ENCODE measurements at places on chromosomes 2 and 18.

DNA sequence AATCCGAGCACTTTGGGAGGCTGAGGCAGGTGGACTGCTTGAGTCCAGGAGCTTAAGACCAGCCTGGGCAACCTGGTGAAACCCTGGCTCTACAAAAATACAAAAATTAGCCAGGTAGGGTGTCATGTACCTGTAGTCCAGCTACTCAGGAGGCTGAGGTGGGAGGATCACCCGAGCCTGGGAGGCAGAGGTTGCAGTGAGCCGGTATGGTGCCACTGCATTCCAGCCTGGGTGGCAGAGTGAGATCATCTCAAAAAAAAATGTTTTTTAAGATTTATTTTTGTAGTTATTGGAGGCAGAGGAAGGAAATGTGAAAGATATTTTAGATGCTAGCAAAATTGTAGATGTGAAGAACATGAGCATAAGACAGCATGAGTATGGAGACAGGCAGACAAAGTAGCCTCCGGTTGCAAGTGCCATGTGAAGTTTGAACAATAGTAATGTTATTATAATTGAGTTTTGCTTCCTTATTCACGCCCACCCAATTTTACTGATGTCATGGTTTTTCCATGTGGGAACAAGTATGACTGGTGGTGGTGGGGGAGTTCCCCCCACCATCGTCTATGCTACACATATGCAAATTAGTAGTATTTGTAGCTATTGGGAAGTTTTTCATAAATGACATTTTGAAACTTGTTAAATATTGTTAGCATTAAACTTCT lies 18.0 kb downstream of the REL start:
- no peak for DNase-seq

DNA sequence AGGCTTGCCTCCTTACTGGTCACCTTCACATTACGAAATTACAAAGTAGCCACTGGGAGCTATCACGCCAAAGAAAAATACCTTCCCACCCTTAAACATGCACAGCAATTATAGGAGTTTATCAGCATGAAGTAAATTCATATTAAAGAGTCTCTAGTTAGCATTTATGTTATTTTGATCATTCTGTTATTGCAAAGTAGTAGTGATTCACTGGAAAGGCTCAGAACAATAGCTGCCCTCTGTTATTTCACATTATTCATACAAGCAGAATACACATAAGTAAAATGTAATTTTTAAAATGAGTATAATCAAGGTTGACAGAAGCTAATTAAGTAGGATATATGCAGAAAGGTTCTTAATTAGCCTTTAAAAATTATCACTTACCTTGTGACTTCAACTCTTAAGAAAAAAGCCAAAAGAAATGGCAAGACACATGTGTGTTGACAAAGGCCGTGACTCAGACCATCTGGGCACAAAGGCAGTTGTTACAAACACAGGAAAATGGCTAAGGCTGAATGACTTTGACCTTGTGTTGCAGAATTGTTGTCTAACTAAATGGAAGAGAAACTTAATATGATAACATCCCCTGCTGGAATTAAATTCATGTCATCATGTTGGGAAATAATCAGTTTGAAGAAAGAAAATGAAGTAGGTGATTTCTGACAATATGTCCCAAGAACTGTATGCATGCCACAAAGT lies 108.3 kb downstream of the ARL6IP6 start:
- peak; percentile 58 for DNase-seq

GRCh38 chr2:237964578-237965404 lies 2.0 kb upstream of the UBE2F start:
- no peak for DNase-seq

DNA sequence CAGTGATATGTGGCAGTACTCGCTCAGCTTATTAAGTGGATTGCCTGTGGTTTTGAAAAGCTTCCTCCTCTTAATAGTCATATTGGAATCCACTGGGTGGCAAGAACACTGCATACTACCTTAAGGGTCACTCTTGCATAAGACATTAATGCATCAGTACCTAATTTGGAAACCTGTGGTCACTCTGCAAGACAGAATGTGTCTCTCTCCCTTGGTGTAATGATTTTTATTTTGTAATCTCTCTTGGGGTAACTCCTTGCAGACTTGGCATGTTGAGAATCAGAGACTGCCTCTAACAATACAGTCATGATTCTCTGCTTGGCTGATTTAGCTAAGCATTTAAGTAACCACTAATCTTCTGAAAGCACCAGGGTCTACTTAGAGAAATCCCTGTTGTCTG lies 33.0 kb upstream of the IER3IP1 start:
- no peak for DNase-seq

- no peak for DNase-seq
Measured at GRCh38 chr18:7562491-7562890, 4.6 kb upstream of the PTPRM start.

- no peak for DNase-seq
Measured at GRCh38 chr2:166996465-166996864, 108.2 kb downstream of the XIRP2 start.

DNA sequence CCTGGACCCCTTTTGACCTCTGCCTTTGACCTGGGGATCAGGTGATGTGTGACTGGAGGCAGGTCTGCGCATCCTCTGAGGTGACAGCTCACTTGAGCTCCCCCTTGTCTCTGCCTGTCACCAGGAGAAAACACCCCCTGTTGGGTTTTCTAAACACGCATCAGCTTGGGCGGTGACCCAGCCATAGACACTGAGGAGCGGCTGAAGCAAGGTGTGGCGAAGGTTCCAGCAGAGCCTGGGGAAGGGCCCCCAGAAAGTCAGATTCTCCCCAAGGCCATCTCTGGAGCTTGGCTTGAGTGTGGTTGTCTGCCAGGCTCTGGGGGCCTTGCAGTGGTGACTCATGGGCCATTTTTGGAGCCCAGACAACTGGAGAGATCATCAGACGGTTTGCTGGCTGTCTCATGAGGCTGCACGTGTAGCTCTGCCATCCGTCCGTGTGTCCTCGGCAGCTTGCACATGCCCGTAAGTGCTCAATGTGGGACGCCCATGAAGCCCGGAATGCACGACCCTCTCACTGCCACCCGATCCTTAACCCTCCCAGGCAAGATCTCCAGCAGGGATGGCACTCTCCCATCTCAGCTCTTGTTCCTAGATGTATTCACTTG lies 29.4 kb downstream of the SIX3 start:
- DNase-seq: no peak

DNA sequence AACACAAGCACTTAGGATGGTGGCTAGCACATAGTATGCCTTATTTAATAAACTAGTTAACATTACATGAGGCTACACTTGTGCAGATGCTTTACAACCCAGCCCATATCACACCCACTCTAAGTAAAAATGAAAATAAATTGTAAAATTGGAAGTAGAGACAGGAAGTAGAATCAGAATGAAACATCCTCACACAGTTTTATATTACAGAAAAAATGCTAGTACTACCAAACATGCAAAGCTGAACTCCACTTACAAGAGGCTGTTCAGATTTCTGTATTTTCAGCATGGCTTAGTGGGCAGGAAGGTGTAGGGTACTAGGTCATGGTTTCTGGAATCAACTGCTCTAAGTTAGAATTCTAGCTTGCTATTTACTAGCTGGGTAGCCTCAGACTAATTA lies 18.2 kb upstream of the CRIM1 start:
- no peak for DNase-seq

GRCh38 chr2:206422493-206422892 lies 20.8 kb upstream of the ADAM23 start:
- DNase-seq: peak; percentile 65

DNA sequence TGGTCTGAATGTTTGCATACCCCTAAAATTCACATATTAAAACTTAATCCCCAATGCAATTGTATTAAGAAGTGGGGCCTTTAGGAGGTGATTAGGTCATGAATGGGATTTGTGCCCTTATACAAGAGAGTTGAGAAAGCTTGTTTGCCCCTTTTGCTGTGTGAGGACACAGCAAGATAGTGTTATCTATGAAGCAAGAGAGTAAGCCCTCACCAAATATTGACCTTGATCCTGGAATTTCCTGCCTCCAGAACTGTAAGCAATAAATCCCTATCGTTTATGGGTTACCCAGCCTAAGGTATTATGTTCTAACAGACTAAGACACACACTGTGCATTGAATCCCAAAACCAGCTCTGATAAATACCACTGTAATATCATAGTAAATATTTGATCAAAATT lies 32.2 kb downstream of the NR4A2 start:
- DNase-seq: no peak

- no peak for DNase-seq
Measured at GRCh38 chr2:70926042-70926441, 9.7 kb upstream of the ATP6V1B1 start.

GRCh38 chr18:75473316-75473715 lies 45.8 kb upstream of the SMIM21 start:
- no peak for DNase-seq

- no peak for DNase-seq
Measured at GRCh38 chr2:73933194-73933593, 6.5 kb downstream of the DGUOK start.

GRCh38 chr18:25189391-25190185 lies 162.4 kb downstream of the ZNF521 start:
- no peak for DNase-seq

GRCh38 chr2:233416706-233417105 lies 62.4 kb downstream of the DGKD start:
- no peak for DNase-seq

- no peak for DNase-seq
Measured at GRCh38 chr2:237697586-237698357, 70.4 kb downstream of the LRRFIP1 start.

DNA sequence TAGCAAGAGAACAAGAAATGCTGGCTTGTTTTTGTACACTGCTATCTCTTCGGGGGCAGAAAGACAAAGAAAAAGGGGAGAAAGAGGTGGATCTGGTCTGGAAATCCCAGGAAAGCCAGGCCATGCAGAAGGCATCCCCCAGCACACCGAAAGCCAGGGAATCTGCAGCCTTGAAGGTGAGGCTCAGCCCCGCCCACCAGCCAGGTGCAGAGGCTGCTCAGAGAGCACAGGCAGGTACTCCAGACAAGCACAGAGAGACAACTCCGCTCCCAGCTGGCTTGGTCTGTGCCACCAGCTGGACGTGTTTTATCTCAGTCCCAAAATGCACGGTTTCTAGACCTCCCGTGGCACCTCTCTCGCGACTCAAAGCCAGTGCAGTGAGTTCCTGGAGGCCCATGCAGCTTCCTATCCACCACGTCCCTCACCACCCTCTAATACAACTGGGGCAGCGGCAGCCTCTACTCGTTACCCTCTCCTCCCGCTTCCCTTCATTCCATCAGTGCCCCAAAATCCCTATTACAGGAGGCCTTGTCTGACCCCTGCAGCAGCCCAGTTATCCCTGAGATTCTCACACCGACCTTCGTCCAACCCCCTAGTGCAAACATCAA lies 62.8 kb downstream of the HDAC4 start:
- no peak for DNase-seq

DNA sequence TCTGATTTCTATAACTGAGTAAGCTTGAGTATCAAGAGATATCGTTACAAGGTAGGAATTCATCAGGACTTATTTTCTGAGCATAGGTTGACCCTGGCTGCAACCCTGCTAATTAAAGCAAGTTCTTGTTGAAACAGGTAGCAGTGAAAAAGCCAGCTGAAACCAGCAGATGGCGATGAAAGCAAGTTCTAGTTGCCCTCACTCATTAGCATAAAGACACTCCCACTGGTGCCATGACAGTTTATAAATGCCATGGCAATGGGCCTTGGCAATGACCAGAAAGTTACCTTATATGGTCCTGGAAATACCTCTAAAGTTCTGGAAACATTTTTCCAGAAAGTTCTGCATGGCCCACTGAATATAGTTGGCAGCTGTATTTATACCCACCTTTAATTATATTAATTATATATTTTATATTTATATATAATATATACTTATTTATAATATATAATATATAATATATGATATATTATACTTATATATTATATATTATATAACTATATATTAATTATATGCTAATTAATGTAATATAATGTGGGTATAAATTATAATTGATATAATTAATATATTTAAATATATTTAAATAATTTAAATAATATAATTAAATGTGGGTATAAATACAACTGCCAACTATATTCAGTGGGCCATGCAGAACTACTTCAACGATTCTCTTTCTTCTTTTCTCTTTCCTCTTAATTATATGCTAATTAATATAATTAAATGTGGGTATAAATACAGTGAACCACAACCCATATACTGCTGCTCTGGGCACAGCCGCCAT lies 188.0 kb downstream of the CDH7 start:
- DNase-seq: peak; percentile 3

DNA sequence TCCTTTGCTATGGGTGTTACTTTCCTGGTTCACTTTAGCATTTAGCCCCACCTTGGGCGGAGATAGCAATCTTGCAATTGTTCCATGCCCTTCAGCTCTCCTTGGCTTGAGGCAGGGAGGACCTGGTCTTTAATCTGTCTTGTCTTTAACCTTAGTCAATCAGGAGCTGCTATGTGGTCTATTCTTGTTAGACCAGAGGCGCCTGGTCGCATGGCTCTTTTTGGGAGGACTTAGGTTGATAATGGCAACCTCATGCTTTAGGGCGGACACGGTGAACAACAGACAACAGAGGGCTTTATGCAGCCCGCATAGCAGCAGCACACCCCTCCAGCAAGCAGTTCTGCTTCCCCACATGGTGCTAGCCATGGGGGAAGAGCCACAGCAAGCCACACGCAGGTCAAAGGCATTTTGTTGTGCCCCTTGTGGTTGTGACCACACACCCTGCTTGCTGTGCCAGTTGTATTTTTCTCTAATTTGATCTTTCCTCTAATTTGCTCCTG lies 17.7 kb upstream of the ZDBF2 start:
- DNase-seq: no peak

DNA sequence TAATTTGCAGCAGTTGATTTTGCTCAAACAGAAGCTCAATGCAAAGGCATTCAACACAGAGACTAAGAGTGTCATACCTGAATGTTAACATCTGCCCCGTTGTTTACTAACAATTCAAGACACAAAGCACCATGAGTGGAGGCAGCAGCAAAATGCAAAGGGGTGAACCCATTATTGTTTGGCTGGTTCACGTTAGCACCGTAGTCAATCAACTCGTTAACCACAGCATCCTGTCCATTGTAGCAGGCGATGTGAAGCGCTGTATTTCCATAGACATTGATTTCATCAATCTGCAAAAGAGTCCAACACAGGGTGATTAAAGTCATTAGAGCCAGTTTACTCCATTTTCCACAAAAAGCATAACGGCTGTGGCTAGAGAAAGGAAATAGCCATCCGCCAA lies 189.3 kb downstream of the ANKRD44 start:
- no peak for DNase-seq

GRCh38 chr2:61702088-61702467 lies 151.8 kb downstream of the FAM161A start:
- DNase-seq: no peak

- DNase-seq: no peak
Measured at GRCh38 chr2:108535357-108535631, 1.0 kb downstream of the LIMS1 start.

DNA sequence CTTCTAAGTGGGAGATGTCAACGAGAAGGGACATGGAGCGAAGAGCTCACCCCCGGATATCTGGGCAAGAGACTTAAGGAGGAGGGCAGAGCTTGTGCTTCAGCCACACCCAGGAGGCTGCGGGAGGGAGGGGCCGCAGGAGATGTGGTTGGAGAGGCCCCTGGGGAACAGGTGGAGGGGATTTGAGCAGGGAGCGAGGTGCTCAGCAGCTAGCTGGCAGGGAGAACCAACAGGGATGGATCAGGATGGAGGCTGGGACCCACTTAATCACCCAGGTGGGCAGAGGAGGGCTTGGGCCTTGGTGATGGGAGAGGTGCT lies 78.3 kb downstream of the MBP start:
- DNase-seq: no peak

All from glomerular endothelial cell (primary cell).